EH (cell line): ENCODE measurements at places on chromosomes 1 and 21.
A peak's percentile ranks its signal among the peaks of the same experiment; 100 is the strongest.

GRCh38 chr1:77030401-77031105 lies 163.3 kb downstream of the ST6GALNAC5 start:
- peak; percentile 16 for DNase-seq

DNA sequence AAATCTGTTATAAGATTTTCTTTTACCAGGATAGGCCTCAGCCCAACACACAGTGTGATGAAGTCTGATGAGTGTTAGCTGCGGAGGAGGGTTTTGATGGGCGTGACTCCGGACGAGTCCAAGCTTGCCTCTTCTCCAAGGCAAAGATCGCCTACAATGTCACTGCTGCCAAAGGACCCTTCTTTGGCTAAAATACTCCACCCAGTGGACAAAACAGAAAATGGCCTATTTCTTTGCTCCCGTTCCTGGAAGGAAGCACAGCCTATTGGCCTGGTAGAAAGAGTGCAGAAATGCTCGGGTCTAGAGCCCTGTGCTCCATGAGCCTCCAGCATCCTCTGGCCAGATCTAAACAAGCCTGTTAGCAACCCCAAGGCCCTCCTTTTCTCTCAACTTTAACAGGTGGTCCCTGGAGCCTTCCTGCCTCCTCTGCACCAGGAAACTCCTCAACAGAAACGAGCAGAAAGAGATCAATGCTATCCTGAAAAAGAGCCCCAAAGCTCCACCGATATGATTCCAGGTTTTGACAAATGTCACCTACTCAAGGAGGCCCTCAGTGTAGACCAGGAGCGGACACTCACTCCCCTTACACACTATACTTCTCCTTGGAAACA lies 3.4 kb upstream of the CASQ2 start:
- peak; percentile 83 for DNase-seq

DNA sequence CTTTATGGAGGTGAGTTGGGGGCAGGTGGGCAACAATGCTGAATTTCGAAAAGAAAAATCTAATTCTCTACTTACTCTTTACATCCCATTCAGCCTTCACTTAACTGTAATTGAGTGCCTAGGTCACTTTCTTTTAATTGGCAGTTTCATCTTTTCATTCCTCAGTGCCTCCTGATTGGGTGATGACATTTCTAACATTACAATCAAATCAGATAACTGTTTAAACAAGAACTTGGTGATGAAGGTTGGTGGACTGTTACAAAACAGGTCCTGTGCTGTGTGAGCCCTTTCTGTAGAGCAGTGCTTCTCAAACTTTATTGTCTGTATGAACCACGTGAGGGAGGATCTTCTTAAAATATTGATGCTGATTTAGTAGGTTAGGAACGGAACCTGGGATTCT lies 40.1 kb upstream of the KCNQ4 start:
- DNase-seq = no peak

GRCh38 chr21:39016740-39017315 lies 166.4 kb downstream of the PSMG1 start:
- peak; percentile 69 for DNase-seq

- no peak for DNase-seq
Measured at GRCh38 chr1:156942176-156942575, 21.7 kb downstream of the LRRC71 start.
